Activated CD8-positive, alpha-beta memory T cell treated with anti-CD3 and anti-CD28 coated beads for 36 hours (primary cell): ENCODE measurements at places on chromosomes 16 and 17. TPM values are rescaled to one million over a fixed set of nuclear protein-coding genes. Genes with fewer than 3 reads are reported as not detected.

FBXO39 gene
- total RNA-seq: not detected

TM4SF5 gene
- not detected for total RNA-seq

NPIPB2 gene
- total RNA-seq: 10.7 TPM

PRSS8 gene
- not detected for total RNA-seq

PRR29 gene
- 0.59 TPM for total RNA-seq

TBC1D28 gene
- total RNA-seq: not detected

TSPAN10 gene
- total RNA-seq: 0.23 TPM

TAT gene
- not detected for total RNA-seq

MT1G gene
- 15.3 TPM for total RNA-seq

TBC1D3G gene
- total RNA-seq: not detected

SMIM5 gene
- total RNA-seq: not detected

PIRT gene
- total RNA-seq: not detected

FAM117A gene
- total RNA-seq: 16.4 TPM

TBC1D3H gene
- total RNA-seq: 0.84 TPM

RNF222 gene
- total RNA-seq: not detected

CA5A gene
- total RNA-seq: not detected

TNFSF12 gene
- total RNA-seq: 13.3 TPM

PMP22 gene
- 0.38 TPM for total RNA-seq

CD19 gene
- total RNA-seq: not detected

ARHGAP44 gene
- 0.06 TPM for total RNA-seq

TNK1 gene
- total RNA-seq: 5.6 TPM

TNFRSF17 gene
- total RNA-seq: not detected

CRHR1 gene
- total RNA-seq: not detected

OR3A3 gene
- total RNA-seq: not detected

GAS2L2 gene
- 0.15 TPM for total RNA-seq

SPATA33 gene
- total RNA-seq: 14.4 TPM

ZACN gene
- total RNA-seq: 3.0 TPM

USP43 gene
- 0.32 TPM for total RNA-seq

KRTAP3-2 gene
- not detected for total RNA-seq

LRRC36 gene
- 1.1 TPM for total RNA-seq

ASPHD1 gene
- 1.8 TPM for total RNA-seq

DPEP3 gene
- 0.17 TPM for total RNA-seq

CACNG3 gene
- not detected for total RNA-seq

ASGR1 gene
- 1.3 TPM for total RNA-seq

SLC9A5 gene
- total RNA-seq: 7.8 TPM

SPATA22 gene
- not detected for total RNA-seq

LRRC37A3 gene
- total RNA-seq: 5.9 TPM

FSCN2 gene
- total RNA-seq: 0.50 TPM

CORO6 gene
- 6.2 TPM for total RNA-seq

CMTM2 gene
- 0.36 TPM for total RNA-seq

DYNLRB2 gene
- total RNA-seq: 0.42 TPM

HOXB13 gene
- total RNA-seq: not detected

PRSS33 gene
- 0.13 TPM for total RNA-seq

CLDN9 gene
- not detected for total RNA-seq
